CD4-positive, CD25-positive, alpha-beta regulatory T cell (primary cell): ENCODE measurements at places on chromosomes 5 and 9. TPM values are rescaled to one million over a fixed set of nuclear protein-coding genes. Genes with fewer than 3 reads are reported as not detected.

The COL5A1 gene
- 1.7 TPM for total RNA-seq

The PCDHGA4 gene
- not detected for total RNA-seq

The ACOT12 gene
- total RNA-seq: not detected

The SET gene
- 226 TPM for total RNA-seq

The IFNA14 gene
- total RNA-seq: not detected

The ADAMTS19 gene
- not detected for total RNA-seq

The NR6A1 gene
- 0.05 TPM for total RNA-seq

The HOMER1 gene
- total RNA-seq: 1.9 TPM

The ENTREP1 gene
- total RNA-seq: not detected

The SPATA31C1 gene
- not detected for total RNA-seq

The EIF4E1B gene
- not detected for total RNA-seq

The GABRA6 gene
- not detected for total RNA-seq

The CTSV gene
- 0.17 TPM for total RNA-seq

The PAIP2 gene
- 126 TPM for total RNA-seq

The PIP5K1B gene
- total RNA-seq: 0.47 TPM

The COL15A1 gene
- not detected for total RNA-seq

The SLC25A2 gene
- total RNA-seq: 0.74 TPM

The GARIN3 gene
- not detected for total RNA-seq

The FAM163B gene
- not detected for total RNA-seq

The TMEM252 gene
- not detected for total RNA-seq

The CTXN3 gene
- not detected for total RNA-seq

The ALDH1A1 gene
- total RNA-seq: 1.0 TPM

The ZDHHC11 gene
- 18.3 TPM for total RNA-seq

The TRIO gene
- total RNA-seq: 7.6 TPM

The ORM1 gene
- not detected for total RNA-seq

The SREK1IP1 gene
- total RNA-seq: 31.6 TPM

The SLC25A48 gene
- total RNA-seq: not detected

The SLC22A5 gene
- 2.5 TPM for total RNA-seq
